ENCODE measurements at places on chromosomes 13 and 19.

- DNase-seq = no peak
Observed at GRCh38 chr19:48394331-48395169, 1.1 kb downstream of the GRIN2D start.

DNA sequence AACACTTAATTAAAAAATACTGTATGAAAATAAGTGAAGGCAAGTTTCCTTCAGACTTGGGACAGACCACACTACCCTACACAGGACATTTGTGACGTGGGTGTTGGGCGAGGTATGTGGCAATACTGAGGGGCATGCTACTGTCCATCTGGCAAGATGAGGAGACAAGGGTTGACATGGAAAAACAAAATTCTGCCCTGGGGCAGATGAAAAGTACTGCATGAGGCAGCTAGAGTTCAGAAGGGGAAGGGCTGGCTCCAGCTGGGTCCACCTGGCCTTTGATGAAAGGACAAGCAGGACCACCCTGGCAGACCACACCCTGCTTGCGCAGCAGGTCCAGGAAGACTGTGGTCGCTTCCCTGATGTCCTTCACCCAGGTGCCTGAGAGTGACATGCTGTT, 43.2 kb downstream of the LATS2 start:
- DNase-seq = no peak

GRCh38 chr13:29131881-29132668, 311.9 kb downstream of the MTUS2 start:
- no peak for DNase-seq

DNA sequence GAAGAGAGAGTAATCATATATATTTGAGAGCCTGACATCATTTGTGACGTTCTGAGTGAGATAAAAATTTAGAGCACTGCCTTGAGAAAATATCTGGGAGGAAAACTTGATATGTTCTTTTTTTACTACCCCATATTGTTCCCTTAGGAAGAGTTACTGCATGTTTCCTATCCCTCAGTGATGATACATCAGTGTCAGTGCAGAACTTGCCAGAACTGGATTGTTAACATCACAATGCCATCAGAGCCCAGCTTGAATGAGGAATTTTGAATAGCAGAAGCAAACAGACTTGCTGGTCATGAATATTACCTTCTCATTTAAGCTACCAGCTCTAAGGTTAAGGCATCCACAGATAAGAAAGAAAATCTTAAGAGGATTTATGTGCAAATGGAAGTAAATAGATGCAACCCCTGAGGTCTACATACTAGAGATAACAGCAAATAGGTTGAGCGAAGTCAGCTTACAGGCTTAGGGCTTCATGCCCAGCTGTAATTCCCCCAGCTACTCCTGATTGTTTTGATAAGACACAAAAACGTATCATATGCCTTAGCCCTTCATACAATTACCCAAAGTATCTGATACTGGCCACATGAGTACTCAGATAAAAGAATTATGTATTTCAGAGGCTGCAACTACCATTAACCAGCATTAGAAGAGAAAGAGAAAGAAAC, 313.7 kb upstream of the ATXN8OS start:
- no peak for DNase-seq

- no peak for DNase-seq
Observed at GRCh38 chr19:35202722-35203688, 25.5 kb downstream of the FAM187B start.

DNA sequence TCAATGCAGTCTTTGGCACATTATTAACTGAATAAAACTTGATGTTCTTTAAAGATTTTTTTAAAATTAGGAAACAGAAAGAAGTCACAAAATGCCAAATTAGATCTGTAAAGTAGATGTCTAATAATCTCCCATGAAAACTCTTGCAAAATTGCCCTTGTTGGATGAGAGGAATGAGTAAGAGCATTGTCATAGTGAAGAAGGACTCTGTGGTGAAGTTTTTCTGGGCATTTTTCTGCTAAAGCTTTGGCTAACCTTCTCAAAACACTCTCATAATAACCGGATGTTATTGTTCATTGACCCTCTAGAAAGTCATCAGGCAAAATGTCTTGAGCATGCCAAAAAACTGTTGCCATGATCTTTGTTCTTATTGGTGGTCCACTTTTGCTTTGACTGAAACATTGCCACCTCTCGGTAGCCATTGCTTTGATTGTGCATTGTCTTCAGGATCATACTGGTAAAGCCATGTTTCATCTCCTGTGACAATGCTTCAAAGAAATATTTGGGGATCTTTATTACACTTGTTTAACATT, 549.3 kb downstream of the LIG4 start:
- no peak for DNase-seq

DNA sequence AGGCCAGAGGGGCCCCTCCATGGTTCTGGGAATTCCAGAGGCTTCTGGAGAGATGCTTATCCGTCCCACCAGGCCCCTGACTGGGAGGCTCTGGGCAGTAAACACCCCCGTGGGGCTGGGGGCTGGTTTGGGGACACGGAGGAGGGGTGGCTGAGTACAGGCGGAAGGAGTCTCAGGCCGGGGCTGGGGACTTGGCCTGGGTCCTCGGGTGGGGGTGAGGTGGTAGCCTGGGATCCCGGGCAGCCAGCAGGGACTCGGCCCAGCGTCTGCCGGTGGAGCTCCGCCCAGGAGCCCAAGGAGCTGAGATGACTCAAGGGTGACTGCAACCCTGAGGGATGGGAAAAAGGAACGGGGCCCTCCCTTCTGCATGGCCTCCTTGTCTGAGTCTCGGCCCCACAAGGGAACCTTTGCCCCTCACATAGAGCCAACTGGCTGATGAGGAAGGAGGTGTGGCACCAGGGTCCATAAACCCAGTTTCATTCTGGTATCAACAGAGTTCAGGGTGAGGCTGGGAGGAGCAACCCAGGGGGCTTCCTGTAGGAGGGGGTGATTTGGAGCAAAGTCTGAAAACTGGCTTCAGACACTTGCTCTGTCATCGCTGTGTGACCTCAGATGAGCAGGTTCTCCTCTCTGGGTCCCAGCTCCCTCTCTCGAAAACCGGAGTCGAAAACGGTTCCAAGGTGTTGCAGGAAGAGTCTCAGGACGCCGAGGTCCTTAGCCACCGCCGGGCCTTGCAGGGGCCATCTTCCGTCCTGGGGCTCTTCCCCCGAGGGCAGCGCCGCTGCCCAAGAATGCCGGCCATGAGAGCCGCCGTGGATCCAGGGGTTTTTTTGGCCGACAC, 809 bp downstream of the MISP start:
- DNase-seq = no peak

DNA sequence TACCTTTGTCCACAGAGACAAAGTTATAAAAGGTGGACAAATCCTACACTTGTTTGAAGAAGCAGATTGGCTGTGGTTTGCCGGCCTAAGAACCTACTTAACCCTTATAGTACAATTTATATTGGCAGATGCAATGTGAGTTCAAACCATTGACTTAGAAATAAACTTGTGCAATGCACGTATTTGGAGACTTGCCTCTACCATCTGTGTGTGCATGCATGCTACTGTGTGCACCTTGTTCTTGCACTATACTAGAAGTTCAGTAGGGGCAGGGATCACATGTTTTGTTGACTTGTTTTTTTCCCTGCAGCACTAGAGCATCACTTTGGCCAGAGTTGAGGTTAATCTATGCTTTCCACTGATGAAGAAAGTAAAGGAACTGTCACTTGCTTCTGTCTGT, 163.1 kb upstream of the SERP2 start:
- DNase-seq = no peak

DNA sequence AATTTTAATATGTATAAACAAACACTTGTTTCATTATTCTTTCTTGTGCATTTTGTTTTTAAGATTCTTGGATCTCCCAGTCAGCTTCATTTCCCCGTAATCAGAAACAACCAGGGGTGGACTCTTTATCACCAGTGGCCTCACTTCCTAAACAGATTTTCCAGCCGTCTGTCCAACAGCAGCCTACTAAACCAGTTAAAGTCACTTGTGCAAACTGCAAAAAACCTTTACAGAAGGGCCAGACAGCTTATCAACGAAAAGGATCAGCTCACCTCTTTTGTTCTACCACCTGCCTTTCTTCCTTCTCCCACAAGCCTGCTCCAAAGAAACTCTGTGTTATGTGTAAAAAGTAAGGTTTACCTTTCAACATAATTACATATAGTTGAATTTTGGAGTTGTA, 44.3 kb downstream of the ZMYM2 start:
- DNase-seq = no peak

DNA sequence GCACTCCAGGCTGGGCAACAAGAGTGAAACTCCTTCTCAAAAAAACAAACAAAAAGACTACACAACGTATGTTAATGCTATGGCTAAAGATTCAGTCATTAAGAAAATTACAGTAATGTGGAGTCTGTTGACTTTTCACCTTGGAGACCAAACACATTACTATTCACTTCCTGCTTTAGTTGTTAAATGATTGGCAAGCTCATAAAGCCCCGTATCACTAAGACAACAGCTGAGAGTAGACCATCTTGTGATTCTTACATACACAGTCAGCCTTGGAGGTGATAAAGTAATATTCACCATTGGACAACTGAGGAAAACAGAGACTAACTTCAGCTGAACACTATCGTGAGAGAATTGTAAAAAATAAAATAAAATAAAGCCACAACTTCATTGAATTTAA, 86.5 kb downstream of the KCTD12 start:
- no peak for DNase-seq

DNA sequence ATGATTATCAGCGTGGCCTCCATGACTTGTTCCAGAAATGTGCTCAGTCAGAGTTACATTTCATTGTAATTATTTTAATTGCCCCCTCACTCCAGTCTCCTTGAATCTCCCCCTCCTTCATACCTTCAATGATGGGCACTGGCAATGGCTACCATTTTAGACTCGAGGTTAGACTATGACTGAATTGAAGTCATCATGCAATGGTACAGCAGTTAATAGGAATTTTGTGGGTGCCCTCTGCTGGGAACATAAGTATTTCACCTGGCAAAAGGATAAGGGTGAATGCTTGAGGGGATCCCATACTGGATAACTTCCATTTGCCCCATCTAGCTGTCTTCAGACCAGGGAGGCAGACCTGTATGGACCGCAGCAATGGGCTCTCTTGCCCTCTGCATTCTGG, 32.2 kb upstream of the USP12 start:
- DNase-seq = no peak

DNA sequence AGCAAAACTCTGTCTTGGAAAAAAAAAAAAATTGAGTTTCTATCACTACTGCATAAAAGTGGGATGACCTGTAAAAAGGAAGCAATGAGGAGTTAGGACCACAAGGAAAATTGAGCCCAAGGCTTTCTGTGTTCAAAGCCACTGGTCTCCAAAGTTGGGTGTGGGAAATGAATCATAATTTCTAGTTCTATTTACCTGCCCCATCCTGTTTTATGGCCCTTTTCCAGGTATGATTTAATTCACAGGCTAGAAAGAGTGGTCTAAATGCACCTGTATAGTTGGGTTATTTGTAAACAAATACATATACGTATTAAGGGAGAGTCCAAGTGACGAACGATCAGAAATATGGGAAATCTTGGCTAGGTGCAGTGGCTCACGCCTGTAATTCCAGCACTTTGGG, 5.9 kb upstream of the DCAF15 start:
- DNase-seq = no peak

GRCh38 chr13:98647121-98647520, 70.2 kb upstream of the STK24 start:
- no peak for DNase-seq

DNA sequence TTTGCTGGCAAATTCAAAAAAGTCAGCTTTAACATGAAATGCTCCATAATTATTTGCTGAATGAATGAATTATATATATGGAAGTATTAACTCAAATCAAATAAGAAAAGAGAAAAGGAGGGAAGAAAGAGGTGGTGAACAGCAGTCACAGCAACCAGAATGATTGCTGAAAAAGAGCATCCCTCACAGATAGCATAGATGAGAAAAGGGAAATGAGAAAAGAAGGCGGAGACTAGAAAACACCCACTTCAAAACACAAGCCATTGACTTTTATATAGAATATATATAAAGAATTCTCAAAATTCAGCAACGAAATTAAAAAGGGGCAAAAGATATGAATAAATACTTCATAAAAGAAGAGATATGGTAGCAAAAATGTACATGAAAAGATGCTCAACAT, 75.2 kb downstream of the CAB39L start:
- no peak for DNase-seq

DNA sequence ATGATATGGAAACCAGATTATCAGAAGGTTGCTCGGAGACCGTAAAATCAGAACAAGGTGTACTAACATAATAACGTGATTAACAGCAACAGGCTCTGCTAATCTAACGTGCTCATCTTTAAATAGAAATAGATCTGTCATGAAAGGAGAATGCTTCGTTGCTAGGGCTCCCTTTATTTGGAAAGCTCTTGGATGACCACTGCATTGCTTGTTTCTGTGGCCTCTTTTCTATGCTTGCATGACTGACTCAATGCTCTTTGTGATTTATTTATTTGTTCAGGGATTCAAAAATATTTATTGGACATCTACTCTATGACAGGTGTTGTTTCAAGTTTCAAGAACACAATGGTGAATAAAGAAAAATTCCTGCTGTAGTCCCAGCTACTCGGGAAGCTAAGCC, 22.3 kb upstream of the ZDHHC20 start:
- DNase-seq = no peak

GRCh38 chr13:112722433-112723263, 32.8 kb downstream of the ATP11A start:
- DNase-seq = no peak

GRCh38 chr19:33302974-33303790, 848 bp upstream of the CEBPA start:
- DNase-seq = no peak

DNA sequence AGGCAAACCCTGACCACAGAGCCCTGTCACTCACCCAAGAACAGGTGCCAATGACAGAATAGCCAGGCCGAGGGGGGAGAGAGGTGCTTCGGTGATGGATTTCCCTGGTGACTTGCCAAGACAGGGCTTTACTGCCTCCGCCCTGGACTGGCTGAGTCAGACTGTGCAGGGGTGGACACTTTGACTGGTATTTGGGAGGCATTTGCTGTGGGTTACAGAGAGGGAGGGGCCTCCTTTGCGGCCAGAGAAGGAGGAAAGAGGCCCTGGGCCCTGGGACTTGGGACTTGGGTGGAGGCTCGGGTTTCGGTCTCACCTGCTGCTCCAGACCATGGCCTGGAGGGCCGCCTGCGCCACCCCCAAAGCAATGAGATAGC, 4.6 kb upstream of the EPS8L1 start:
- no peak for DNase-seq

DNA sequence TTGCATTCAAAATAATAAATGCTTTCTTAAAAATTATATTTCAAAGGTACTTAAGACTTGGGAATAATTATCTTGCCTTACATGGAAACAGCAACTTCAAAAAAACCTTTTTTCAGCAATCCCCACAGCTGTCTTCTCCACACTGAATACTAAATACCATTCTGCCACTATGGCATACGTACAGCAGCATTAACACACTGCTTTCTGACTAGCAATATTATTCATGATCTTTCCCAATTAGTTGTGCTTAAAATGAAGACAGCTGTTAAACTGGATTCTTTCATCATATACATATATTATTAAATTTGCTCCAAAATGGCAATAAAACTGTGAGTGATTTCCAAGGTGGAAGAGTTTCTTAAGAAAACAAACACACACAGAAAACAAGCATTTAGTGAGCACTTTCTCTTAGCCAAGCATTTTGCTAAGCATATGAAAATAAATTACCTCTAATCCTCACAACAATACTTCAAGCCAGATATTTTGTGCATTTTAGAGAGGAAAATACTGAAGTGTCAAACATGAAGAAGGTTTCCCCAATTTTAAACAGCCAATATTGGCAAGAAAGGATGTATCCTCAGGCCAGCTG, 609.5 kb downstream of the SLITRK1 start:
- no peak for DNase-seq

Data from NCI-H187 treated with DMSO at 0.1 percent for 48 hours (cell line).